ENCODE measurements at places on chromosomes 16 and 17.

DNA sequence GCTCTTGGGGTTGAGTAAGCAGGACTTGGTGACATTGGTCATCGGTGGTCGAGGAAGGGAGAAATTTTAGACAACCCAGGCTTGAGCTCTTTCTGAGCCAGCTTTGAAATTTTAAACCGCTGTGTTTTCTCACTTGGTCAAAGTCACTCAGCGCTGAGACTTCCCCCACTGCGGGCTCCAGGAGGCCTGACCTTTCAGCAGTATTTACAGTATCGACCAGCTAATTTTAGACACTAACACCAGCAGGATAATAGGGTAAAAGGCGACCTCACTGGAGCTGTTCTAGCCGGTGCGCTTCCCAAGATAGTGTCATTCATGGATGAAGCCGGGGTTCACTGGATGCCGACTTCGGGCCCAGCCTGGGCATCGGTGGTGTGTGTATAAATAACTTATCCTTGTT lies 29.7 kb upstream of the WSCD1 start:
- no peaks in the 10 kb centered on the region for H3K27me3 ChIP-seq
- H3K4me1 ChIP-seq, result no peaks in the 10 kb centered on the region
- no peak for DNase-seq

DNA sequence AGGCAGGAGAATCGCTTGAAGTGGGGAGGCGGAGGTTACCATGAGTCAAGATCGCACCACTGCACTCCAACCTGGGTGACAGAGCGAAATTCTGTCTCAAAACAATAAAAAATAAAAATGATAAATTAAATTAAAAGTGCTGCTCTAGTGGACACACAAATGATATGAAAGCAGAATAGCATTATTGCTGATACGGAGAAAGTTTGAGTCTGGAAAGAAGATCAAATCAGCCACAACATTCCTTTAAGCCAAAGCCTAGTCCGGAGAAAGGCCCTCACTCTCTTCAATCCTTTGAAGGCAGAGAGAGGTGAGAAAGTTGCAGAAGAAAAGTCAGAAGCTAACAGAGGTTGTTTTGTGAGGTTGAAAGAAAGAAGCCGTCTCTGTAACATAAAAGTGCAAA lies 15.1 kb upstream of the CSF3 start:
- no peaks in the 10 kb centered on the region for H3K36me3 ChIP-seq
- no peak for DNase-seq
- no peaks in the 10 kb centered on the region for H3K27me3 ChIP-seq
- H3K27ac ChIP-seq, result no peak overlapping the region
- no peaks in the 10 kb centered on the region for H3K4me1 ChIP-seq

- no peaks in the 10 kb centered on the region for H3K36me3 ChIP-seq
- peaks cover 10% of the 10 kb centered on the region for H3K4me1 ChIP-seq
- H3K27ac ChIP-seq, result no peak overlapping the region
These were observed 75.5 kb downstream of the GPRC5B start for GRCh38 chr16:19809121-19809635.

DNA sequence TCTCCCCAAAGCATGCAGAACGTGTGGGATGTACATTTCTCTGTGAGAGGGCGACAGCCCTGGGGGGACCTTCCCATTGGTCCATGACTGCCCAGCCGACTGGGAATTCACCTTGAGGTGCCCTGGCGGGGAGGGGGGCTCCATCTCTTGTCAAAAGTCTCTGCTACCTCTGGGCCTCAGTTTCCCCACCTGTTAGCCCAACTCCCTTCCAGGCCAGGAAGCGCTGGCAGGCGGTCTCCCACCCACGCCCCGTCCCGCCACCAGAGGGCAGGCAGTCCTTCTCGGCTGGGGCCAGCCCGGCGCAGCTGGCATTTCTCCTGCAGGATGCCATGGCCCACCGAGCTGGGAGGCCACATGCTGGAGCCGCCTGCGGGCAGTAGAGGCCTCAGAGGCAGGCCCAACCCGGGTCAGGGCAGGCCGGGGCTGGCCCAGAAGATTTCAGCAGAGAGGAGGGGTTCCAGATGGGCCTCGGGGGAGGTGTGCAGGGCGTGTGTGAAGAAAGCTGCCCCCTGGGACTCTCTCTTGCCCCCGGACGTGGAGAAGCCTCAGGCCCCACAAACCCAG lies 16.6 kb downstream of the CD7 start:
- H3K27ac ChIP-seq, result no peak overlapping the region
- H3K36me3 ChIP-seq, result no peaks in the 10 kb centered on the region
- no peak for DNase-seq

DNA sequence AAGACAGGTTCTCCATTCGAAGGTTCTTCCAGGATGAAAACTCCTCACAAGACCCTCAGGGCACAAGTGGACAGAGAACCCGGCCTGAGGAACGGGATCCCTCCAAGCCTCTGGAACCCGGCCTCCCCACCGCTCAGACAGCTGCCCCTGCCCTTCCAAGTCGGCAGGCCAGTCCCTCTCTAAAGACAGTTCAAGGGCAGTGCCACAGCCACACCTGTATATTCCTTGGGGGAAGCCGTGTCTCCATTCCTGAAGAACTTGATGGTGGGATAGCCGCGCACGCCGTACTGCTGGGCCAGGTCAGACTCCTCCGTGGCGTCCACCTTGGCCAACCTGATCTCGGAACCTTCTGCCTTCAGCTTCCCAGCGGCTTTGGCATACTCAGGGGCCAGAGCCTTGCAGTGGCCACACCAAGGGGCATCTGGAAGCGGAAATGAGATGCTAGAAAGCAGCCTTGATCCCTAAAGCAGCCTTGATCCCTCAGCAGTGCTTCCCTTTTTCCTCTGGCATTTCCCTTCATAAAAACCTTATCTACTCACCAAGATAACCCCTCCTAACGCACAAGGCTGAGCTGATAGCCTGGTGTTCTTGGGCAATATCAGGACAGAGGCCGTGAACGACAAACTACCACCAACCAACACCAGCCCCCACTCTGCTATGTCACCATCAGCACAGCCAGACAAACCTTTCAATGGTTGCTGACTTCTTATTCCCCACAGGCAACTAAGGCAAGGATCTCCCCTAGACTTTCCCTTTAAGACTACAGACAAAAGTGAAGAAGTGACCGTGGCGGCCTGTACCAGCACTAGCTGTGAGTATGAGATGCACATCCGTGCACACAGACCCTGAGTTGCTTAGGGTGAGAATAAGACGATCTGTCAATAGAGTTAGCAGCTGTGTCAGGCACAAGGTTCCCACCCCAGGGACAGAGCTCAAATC lies 1.1 kb downstream of the P4HB start:
- H3K36me3 ChIP-seq, result no peaks in the 10 kb centered on the region
- H3K4me3 ChIP-seq, result peak overlapping the region; percentile 89
- peaks cover 12% of the 10 kb centered on the region for H3K4me1 ChIP-seq
- no peaks in the 10 kb centered on the region for H3K27me3 ChIP-seq

DNA sequence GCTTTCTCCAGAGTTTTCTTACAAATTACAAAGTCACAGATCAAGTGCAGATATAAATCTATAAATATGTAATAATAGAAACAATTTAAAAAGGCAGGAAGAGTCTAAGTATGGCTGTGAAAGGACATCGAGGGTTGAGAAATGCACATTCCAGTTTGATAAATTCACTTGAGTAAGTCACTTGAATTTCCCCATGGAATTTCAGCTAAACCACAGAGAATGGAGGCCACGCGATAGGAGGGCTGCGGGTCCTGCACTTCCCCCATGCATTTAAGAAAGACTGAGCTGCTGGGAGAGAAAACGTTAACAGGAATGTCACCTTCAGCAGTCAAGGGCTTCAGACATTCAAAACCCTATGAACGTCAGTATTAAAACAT lies 6.1 kb upstream of the MXRA7 start:
- H3K27me3 ChIP-seq, result no peaks in the 10 kb centered on the region
- H3K36me3 ChIP-seq, result no peaks in the 10 kb centered on the region

DNA sequence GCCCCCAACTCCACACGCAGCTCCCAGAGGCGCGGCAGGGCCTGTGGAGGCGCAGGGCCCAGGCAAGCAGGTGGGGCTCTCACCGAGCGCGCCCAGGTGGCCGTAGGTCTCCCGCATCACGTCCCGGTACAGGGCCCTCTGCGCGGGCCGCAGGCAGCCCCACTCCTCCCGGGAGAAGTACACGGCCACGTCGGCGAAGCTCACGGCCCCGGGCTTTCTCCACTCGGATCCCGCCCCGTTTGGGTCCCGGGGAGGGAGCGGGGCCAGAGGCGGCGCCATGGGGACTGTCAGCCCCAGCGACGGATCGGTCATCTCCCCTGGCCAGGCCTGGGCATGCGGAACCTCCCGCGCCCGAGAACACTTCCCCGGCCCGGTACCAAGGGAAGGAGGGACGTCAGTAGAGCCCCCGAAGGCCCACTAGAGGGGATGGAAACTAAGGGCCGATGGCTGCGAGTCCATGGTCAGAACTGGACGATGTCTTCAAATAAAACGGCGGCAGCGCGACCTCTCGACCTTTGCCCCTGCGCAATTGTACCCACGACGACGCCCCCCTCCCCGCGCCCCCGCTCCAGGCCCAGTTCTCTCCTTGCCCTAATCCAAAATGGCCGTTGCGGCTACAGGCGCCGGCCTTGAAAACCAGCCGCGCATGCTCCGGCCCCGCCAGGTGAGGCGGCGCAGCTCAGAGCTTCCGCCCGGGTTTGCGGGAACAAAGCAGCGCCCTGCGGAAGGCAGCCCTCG lies at the start of gene ZNF747:
ZNF747 (minus strand) TSS at position 491 of the 738 bp plus-strand sequence; CDS start at position 312, 179 bp downstream.
- peak; percentile 92 for DNase-seq
- peak within 1 kb of the TSS; percentile 64 for H3K4me3 ChIP-seq

DNA sequence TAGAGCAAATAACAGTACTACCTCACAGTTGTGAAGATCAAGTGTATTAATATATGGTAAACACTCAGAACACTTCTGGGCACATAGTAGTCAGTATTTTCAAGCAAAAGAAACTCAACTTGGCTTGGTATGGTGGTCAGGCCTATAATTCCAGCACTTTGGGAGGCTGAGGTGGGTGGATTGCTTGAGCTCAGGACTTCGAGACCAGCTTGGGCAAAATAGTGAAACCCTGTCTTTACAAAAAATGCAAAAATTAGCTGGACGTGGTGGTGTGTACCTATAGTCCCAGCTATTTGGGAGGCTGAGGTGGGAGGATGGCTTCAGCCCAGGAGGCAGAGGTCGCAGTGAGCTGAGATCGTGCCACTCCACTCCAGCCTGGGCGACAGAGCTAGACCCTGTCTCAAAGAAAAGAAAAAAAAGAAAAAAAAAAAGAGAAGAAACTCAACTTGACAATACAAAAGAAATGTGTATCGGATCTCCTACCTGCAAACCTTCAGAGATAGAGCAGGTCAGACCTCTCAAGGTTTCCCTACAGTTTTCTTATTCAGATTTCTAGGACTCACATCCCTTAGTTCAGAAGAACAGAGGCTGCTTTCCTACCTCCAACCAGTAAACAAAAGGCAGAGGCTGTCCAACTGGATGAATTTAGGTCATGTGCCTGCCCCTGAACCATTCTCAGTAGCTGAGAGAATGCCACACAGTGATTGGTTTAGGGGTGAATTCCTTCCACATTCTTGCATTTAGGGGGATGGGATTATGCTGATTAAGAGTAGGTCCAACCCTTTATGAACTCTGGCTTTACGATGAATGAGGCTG lies 1.7 kb upstream of the KPNA2 start:
- no peak overlapping the region for H3K27ac ChIP-seq
- peaks cover 2% of the 10 kb centered on the region for H3K4me1 ChIP-seq
- no peaks in the 10 kb centered on the region for H3K27me3 ChIP-seq
- H3K36me3 ChIP-seq, result no peaks in the 10 kb centered on the region
- DNase-seq, result no peak

- no peaks in the 10 kb centered on the region for H3K36me3 ChIP-seq
- DNase-seq, result peak; percentile 1
- H3K27me3 ChIP-seq, result no peaks in the 10 kb centered on the region
- H3K4me3 ChIP-seq, result no peak overlapping the region
- H3K4me1 ChIP-seq, result no peaks in the 10 kb centered on the region
- no peak overlapping the region for H3K27ac ChIP-seq
These were observed 6.4 kb upstream of the PRSS21 start for GRCh38 chr16:2810651-2811050.

GRCh38 chr17:77228241-77228752 lies 87.5 kb downstream of the SEC14L1 start:
- no peaks in the 10 kb centered on the region for H3K27me3 ChIP-seq
- no peaks in the 10 kb centered on the region for H3K36me3 ChIP-seq
- H3K27ac ChIP-seq, result no peak overlapping the region
- H3K4me3 ChIP-seq, result no peak overlapping the region

DNA sequence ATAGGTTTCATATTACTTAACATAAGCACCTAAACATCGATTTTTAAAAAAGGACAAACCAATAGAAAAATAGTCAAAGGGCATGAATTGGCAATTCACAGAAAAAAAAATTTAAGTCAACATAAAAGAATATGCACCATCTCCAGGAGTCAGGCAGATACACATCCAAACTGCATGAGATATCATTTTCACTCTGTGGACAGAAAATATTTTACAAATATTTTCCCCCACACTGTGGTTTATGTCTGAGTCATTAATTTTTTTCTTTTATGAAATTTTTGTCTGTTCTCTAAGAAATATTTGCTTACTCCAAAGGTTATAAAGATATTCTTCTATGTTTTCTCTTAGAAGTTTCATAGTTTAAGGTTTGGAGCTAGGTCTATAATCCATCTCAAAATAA lies 74.4 kb upstream of the DNAH17 start:
- DNase-seq, result no peak
- no peak overlapping the region for H3K4me3 ChIP-seq
- H3K27ac ChIP-seq, result no peak overlapping the region
- no peaks in the 10 kb centered on the region for H3K27me3 ChIP-seq
- no peaks in the 10 kb centered on the region for H3K4me1 ChIP-seq

DNA sequence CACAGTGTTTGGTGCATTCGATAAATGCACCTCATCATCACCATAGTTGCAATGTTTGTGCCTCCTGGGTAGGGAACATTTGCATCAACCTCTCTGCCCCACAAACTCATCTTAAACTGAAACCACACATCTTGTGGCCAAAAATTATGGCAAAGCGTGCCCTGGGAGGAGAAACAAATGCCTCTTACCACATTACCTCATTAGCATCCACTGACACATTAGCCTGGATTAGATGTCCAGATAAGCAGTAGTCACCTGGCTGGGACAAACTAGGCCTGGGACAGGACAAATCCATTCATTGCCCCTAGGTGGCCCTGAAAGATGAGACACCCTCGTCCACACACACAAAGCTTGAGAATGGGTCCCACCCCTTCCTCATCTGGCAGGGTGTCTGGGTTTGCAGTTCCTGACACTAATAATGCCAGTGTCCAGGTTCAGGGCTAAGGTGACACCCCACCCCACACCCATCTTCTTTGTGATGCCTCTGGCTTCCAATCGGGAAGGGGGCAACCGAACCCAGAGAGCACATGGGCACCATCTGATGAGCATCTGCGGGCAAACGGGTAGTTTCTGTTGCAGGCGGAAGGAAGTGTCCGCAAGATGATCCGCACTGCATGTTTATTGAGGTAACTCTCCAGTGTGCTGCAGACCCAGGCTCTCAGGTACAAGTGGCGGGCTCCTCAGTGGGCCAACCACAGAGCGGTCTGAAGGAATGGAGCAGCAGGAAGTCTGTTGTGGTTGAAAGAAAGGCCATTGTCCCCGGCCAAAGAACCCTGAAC lies 8.6 kb downstream of the XYLT1 start:
- DNase-seq, result no peak
- H3K36me3 ChIP-seq, result no peaks in the 10 kb centered on the region
- no peak overlapping the region for H3K4me3 ChIP-seq
- peaks cover 17% of the 10 kb centered on the region for H3K4me1 ChIP-seq
- no peaks in the 10 kb centered on the region for H3K27me3 ChIP-seq
- H3K27ac ChIP-seq, result no peak overlapping the region

- H3K27ac ChIP-seq, result no peak overlapping the region
- H3K27me3 ChIP-seq, result no peaks in the 10 kb centered on the region
- no peak for DNase-seq
- no peaks in the 10 kb centered on the region for H3K36me3 ChIP-seq
- H3K4me3 ChIP-seq, result no peak overlapping the region
- peaks cover 3% of the 10 kb centered on the region for H3K4me1 ChIP-seq
These were observed 3.3 kb downstream of the SULT1A1 start for GRCh38 chr16:28606291-28607115.

- H3K4me1 ChIP-seq, result peaks cover 10% of the 10 kb centered on the region
- no peaks in the 10 kb centered on the region for H3K36me3 ChIP-seq
- no peak for DNase-seq
- H3K27ac ChIP-seq, result no peak overlapping the region
- H3K4me3 ChIP-seq, result no peak overlapping the region
- H3K27me3 ChIP-seq, result no peaks in the 10 kb centered on the region
These were observed 1.5 kb upstream of the NHERF1 start for GRCh38 chr17:74746922-74747321.

Data from ovary (tissue), 10 donors.